ENCODE measurements at places on chromosomes 3 and 15. TPM values are rescaled to one million over a fixed set of nuclear protein-coding genes. Genes with fewer than 3 reads are reported as not detected.

Gene CCR8
- total RNA-seq, result not detected

Gene SLCO2A1
- 18.0 TPM for total RNA-seq

Gene SEMA3F
- 10.2 TPM for total RNA-seq

Gene LARP6
- 50.6 TPM for total RNA-seq

Gene DAZL
- total RNA-seq, result not detected

Gene DNAH1
- total RNA-seq, result 2.2 TPM

Gene LYZL4
- not detected for total RNA-seq

Gene CKMT1A
- total RNA-seq, result not detected

Gene LINGO1
- total RNA-seq, result 0.96 TPM

DNA sequence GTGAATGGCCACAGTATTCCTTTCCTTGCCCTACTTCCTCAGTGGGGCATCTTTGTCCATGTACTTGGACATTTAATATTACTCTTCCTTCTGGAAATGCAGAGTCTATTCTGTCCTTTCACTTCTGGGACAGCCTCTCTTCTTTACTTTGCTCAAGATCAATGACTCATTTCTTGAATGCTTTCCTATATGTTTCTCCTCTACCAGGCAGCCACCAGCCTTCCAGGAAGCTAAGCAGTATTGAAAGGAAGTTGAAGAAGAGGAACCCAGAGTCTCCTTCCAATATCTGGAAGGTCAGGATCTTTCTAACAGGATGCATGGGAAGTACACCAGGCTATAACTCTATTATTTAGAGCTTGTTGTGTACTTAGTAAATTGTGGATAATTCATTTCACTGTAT is 182.8 kb downstream of the CD47 start:
- H3K36me3 ChIP-seq, result no peaks in the 10 kb centered on the region
- H3K27me3 ChIP-seq, result no peaks in the 10 kb centered on the region
- DNase-seq, result no peak
- no peak overlapping the region for H3K4me3 ChIP-seq
- no peak overlapping the region for H3K27ac ChIP-seq

- H3K36me3 ChIP-seq, result peaks cover 12% of the 10 kb centered on the region
- peak overlapping the region; percentile 98 for H3K27ac ChIP-seq
- DNase-seq, result peak; percentile 58
- H3K27me3 ChIP-seq, result no peaks in the 10 kb centered on the region
Measured at GRCh38 chr3:186940967-186941366, 10.6 kb downstream of the ST6GAL1 start.

DNA sequence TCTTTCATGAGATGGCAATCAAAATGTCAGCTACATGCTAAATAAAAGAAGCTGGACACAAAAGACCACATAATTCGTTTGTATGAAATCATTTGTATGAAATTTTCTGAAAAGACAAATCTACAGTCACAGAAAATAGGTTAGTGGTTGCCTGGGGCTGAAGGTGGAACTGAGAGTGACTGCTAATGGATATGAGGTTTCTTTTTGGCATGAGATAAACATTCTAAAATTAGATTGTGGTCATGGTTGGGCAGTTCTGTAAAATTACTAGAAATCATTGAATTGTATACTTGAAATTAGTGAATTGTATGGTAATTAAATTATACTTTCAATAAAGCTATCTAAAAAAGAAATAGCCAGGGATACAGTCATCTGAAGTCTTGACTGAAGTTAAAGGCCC is 2.7 kb upstream of the DMXL2 start:
- peaks cover 26% of the 10 kb centered on the region for H3K4me1 ChIP-seq
- H3K27me3 ChIP-seq, result no peaks in the 10 kb centered on the region
- H3K27ac ChIP-seq, result no peak overlapping the region
- H3K36me3 ChIP-seq, result no peaks in the 10 kb centered on the region
- no peak for DNase-seq
- H3K4me3 ChIP-seq, result no peak overlapping the region

- H3K27me3 ChIP-seq, result no peaks in the 10 kb centered on the region
- no peaks in the 10 kb centered on the region for H3K36me3 ChIP-seq
- H3K27ac ChIP-seq, result no peak overlapping the region
- DNase-seq, result no peak
- no peaks in the 10 kb centered on the region for H3K4me1 ChIP-seq
Measured at GRCh38 chr3:134775831-134776230, 19.2 kb upstream of the EPHB1 start.

DNA sequence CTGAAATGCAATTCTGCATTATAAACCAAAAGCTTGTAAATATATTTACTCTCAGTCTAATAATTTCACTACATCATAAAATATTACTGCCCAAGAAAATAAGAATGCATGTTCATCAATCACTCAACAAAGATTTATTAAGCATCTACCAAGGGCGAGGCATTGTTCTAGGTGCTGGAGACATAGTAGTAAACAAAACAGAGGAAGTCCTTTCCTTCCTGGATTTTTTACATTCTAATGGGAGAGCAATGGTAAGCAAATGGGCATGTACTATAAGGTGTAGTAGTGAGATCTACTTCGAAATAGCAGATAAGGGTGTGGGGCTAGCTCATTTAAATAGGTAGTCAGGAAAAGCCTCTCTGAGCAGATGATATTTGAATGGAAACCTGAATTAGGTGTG is 10.8 kb upstream of the ZFYVE19 start:
- H3K4me3 ChIP-seq, result no peak overlapping the region
- H3K4me1 ChIP-seq, result peaks cover 35% of the 10 kb centered on the region
- peak overlapping the region; percentile 24 for H3K27ac ChIP-seq
- DNase-seq, result no peak

- H3K4me1 ChIP-seq, result peaks cover 82% of the 10 kb centered on the region
- H3K27me3 ChIP-seq, result no peaks in the 10 kb centered on the region
- H3K27ac ChIP-seq, result peak overlapping the region; percentile 82
- peaks cover 38% of the 10 kb centered on the region for H3K36me3 ChIP-seq
- H3K4me3 ChIP-seq, result no peak overlapping the region
Measured at GRCh38 chr3:8560366-8561007, 58.9 kb downstream of the LMCD1 start.

DNA sequence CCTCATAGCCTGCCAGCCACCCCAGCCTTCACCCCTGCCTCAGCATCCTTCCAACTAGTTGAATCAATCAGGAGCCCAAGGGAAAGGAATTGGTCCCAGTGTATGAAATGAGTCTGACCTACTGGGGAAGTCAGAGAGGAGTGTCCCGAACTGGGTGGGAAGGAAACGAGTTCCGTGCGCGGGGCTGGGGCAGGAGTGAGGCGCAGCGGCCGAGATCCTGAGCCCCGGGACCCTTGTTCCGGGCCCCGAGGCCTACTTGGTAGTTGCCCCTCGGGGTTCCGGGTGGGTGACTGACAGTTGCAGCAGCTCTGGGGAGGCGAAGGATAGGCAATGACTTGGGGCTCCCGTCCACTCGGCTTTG is 1.1 kb upstream of the PLCL2 start:
- H3K36me3 ChIP-seq, result no peaks in the 10 kb centered on the region
- H3K27ac ChIP-seq, result peak overlapping the region; percentile 96
- no peaks in the 10 kb centered on the region for H3K27me3 ChIP-seq
- H3K4me3 ChIP-seq, result peak overlapping the region; percentile 92

DNA sequence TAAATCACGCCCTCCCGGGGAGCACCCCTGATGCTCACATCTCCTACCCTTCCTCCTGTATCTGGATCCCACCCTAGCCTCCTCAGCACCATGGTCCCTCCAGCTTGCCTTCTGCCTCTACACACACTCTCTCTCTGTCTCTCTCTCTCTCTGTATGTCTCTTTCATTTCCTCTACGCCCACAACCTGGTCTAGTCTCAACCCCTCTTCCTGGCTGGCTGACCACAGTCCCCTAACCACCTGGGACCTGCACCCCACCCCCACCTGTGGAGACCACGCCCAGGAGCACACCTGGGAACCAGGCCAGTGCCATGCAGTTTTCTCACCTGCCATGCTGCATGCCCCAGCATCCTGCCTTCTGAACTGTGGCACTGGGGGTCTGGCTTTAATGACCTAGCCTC is 4.0 kb upstream of the CFAP100 start:
- H3K4me1 ChIP-seq, result peaks cover 20% of the 10 kb centered on the region
- no peak overlapping the region for H3K4me3 ChIP-seq
- no peak overlapping the region for H3K27ac ChIP-seq
- no peak for DNase-seq
- peaks cover 37% of the 10 kb centered on the region for H3K27me3 ChIP-seq

DNA sequence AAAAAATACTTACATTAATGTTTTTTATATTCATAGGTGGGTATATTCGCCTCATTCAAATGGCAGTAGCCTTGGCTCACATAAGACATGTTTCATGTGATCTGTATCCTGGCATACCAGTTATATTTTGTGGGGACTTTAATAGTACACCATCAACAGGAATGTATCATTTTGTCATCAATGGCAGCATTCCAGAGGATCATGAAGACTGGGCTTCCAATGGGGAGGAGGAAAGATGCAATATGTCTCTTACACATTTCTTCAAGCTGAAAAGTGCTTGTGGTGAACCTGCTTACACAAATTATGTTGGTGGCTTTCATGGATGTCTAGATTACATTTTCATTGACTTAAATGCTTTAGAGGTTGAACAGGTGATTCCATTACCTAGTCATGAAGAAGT is 3.5 kb downstream of the PDE12 start:
- peaks cover 28% of the 10 kb centered on the region for H3K36me3 ChIP-seq
- H3K27ac ChIP-seq, result no peak overlapping the region
- no peaks in the 10 kb centered on the region for H3K27me3 ChIP-seq
- no peak for DNase-seq
- H3K4me1 ChIP-seq, result peaks cover 58% of the 10 kb centered on the region

DNA sequence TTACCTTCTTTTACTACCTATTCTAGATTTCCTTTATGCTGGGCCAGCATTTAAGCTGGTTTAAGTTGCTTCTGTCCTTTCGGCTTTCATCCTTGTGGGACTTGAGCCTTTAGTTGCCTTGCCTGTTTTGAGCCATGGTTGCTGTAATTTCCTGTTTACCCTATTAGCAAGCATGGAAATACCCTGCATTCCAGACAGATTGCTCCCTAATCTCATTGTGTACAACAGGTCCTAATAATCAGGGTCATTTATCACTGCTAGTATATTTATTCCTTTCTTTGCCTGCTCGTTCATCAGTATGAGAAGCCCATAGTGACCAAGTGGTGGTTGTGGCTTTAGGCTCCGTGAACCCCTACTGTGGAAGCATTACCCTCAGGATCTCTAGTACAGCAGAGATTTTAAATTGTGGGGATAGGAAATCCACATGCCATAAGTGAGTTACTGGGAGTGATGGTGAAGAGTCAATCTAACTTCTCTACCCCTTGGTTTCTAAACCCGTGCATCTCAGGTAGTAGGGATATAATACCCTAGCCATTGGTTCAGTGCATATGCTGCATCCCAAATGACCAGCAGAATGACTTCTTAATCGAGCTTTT is 31.9 kb downstream of the NCK1 start:
- H3K4me1 ChIP-seq, result peaks cover 39% of the 10 kb centered on the region
- DNase-seq, result no peak
- H3K27me3 ChIP-seq, result no peaks in the 10 kb centered on the region
- H3K36me3 ChIP-seq, result peaks cover 12% of the 10 kb centered on the region

GRCh38 chr3:108998436-108998835 is 44.8 kb upstream of the GUCA1C start:
- no peak overlapping the region for H3K4me3 ChIP-seq
- H3K27ac ChIP-seq, result no peak overlapping the region

DNA sequence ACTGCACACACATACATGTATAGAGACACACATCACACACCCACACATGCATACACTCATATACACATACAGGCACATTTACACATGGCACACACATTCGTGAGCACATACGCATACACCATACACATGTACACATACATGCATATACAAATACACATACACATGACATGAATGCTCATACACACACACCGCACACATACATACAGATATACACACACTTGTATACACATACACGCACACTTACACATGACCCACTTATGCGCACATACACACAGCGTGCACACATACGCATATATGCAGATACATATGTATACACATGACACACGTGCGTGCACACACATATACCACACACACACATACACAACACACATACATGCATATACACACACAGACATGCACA is 162.7 kb downstream of the LRRK1 start:
- no peak overlapping the region for H3K27ac ChIP-seq
- DNase-seq, result no peak
- H3K27me3 ChIP-seq, result no peaks in the 10 kb centered on the region
- H3K4me3 ChIP-seq, result no peak overlapping the region
- no peaks in the 10 kb centered on the region for H3K36me3 ChIP-seq

DNA sequence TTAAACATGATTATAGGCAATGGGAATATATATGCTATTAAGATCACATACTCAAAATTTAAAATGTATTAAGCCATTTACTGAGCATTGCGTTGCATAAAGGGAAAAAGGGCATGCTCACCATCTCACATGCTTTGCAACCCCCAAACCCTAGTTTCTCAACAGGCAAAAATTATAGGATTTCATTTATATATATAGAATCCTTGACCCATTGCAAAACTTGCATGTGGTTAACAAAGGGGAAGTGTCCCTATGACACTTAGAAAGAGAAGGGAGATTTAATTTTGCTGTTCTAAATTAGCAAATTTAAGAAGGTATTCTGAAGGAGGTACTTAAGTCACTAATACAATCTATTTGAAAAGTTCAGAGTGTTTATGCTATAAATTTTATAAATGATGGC is 837.8 kb downstream of the DIPK2A start:
- H3K36me3 ChIP-seq, result no peaks in the 10 kb centered on the region
- H3K4me1 ChIP-seq, result no peaks in the 10 kb centered on the region
- no peaks in the 10 kb centered on the region for H3K27me3 ChIP-seq
- H3K27ac ChIP-seq, result no peak overlapping the region
- no peak for DNase-seq
- H3K4me3 ChIP-seq, result no peak overlapping the region

- no peak for DNase-seq
- H3K27me3 ChIP-seq, result peaks cover 18% of the 10 kb centered on the region
- H3K4me1 ChIP-seq, result peaks cover 92% of the 10 kb centered on the region
Measured at GRCh38 chr15:63045465-63045840, 2.9 kb downstream of the TPM1 start.

DNA sequence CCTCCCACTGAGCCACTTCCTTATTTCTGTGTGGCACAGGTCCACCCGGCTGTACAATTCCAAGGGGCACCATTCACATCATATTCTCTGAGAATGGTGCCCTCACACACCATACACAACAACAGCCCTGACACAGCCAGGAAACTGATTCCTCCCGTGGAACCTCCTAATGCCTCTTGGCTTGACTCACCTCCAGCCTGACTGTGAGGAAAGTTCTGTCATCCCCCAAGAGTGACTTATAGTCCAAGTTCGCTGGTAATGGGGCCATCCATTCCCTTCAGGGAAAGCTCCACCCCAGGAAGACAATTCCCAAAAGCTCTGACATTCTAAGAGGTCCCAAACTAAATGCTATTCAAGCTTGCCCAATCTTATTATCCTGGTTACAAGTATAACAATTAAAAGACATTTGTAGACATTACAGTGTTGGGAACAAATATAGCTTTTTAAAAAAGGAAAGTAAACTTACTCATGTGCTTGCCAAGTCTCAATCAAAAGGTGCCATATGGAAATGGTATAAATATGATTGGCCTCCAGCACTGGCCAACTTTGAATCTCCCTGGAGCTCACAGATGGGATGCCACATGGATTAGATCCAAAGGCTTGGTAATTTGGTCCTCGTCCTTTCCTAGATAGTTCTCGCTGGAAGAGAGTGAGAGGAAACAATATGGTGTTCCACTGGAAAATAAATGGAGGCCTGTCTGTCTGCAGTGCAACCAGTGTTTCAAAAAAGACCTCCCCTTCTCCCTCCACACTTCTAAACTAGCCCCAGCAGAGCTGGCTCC is 56.3 kb upstream of the PSMD6 start:
- H3K27me3 ChIP-seq, result no peaks in the 10 kb centered on the region
- DNase-seq, result no peak
- no peaks in the 10 kb centered on the region for H3K4me1 ChIP-seq
- H3K4me3 ChIP-seq, result no peak overlapping the region
- H3K36me3 ChIP-seq, result no peaks in the 10 kb centered on the region
